Glutamatergic neuron (in vitro differentiated cells): ENCODE measurements at places on chromosomes 2 and 18.

DNA sequence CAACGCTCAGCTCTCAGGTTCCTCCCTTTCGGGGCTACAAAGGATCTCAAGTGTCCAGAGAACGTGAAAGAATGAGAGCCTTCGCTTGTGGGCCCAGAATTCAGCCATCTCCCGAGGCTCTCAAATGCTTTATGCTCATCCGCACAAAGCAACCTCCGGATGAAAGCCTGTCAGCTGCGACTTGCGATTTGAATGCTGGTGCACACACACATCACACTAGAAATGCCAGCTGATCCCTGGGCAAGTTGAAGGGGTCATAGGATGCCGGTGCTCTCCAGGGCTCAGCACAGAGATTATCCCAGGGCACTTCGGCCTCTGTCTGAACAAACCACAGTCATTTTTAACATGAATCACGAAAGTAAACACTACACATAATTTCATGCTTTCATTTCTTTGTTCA, 141.8 kb upstream of the MYT1L start:
- no peak for DNase-seq

DNA sequence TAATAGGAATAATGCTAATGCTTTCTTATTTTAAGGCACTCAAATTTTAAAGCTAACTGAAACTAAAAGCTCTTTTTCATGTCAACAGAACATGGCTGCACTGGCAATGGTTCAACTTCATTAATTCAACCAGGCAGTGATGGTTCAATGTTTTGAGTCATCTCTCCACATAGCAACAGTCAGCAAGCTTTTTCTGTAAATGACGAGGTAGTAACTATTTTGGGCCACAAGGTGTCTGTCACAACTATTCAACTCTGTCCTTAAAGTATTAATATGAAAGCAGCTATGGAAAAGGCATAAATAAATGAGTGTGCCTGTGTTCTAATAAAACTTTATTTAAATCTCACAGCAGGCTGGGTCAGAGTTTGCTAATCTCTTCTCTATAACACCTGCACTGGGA, 1425.6 kb upstream of the PIK3C3 start:
- no peak for DNase-seq

- DNase-seq, result no peak
These were observed 241.3 kb downstream of the PAX3 start for GRCh38 chr2:222057347-222058073.

GRCh38 chr18:34604591-34604990, 105.5 kb upstream of the DTNA start:
- no peak for DNase-seq

GRCh38 chr2:177669625-177670330, 277.2 kb downstream of the AGPS start:
- DNase-seq, result no peak

DNA sequence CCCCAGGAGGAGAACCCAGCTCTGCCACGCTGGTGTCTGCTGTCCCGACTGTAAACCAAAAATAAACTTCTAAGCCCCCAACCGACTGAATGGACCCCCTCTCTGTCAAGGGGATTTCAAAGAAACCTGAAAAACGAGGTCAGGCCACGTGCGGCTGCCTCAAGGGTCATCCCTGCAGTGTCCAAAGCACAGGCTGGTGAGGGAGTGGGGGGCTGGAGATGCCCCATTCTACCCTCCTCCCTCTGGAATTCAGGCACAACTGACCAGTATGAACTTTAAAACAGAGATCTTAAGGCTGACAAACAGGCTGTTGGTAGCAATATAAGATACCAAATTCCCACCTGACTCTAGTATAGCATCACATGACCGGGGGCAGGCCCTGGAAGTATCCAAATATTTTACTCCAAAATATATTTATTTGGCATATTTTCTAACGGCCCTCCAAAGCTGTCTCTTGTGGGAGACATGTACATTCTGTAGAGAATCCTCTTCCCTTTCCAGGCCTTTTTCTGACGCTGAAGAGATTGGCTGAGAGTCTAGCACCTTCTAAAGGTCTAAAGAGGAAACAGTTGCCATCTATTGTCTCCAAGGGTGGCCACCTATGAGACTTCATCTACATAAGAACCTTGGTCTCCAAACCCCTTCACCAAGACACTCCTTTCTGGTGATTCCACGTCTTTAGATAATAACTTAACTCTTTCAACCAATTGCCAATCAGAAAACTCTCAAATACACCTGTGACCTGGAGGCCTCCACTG, 40.4 kb upstream of the CTDP1 start:
- DNase-seq, result no peak

GRCh38 chr2:39660612-39661236, 5.0 kb upstream of the TMEM178A start:
- DNase-seq, result no peak

GRCh38 chr2:212814941-212815340, 276.3 kb upstream of the ERBB4 start:
- no peak for DNase-seq

GRCh38 chr2:202147775-202148174, 74.7 kb downstream of the KIAA2012 start:
- no peak for DNase-seq

DNA sequence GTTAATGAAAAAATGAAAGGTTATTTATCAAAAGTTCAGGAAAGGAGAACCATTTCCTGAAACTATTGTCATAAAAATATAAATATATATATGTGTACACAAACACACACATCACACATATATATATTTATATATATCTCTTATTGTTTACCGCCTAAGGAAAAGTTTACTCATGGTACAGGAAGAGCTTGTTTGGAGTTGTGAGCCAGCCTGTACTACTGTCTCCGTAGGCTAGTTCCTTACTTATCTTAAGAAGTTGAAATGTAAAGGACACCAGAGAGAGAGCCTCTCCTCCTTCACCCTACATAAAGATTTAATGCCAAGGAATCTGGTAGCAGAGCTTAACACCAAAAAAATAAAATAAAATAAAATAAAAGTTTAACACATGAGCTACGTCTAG, 19.6 kb downstream of the DSC1 start:
- no peak for DNase-seq

- DNase-seq, result no peak
These were observed 510.7 kb upstream of the LRRTM1 start for GRCh38 chr2:80815259-80815658.

DNA sequence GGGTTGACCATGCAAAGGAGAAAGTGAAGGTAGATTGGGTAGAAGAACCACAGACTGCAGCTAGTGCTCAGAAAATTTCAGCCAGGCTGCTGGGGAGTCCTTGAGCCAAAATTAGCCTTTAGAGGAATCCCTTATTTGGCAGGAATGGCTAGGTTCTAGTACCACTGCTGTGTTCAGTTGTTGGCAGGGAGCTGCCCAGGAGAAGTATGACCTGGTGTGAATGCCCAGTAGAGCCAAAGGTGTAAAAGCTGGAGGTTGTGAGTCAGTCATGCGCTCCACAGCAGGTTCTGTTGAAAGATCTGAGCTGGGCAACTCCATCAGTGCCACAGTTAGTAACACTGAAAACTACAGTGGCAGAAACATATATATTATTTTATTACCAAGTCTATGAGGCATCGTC, 36.4 kb upstream of the TBR1 start:
- no peak for DNase-seq

GRCh38 chr2:96403481-96403880, 67.9 kb downstream of the NCAPH start:
- DNase-seq, result no peak

DNA sequence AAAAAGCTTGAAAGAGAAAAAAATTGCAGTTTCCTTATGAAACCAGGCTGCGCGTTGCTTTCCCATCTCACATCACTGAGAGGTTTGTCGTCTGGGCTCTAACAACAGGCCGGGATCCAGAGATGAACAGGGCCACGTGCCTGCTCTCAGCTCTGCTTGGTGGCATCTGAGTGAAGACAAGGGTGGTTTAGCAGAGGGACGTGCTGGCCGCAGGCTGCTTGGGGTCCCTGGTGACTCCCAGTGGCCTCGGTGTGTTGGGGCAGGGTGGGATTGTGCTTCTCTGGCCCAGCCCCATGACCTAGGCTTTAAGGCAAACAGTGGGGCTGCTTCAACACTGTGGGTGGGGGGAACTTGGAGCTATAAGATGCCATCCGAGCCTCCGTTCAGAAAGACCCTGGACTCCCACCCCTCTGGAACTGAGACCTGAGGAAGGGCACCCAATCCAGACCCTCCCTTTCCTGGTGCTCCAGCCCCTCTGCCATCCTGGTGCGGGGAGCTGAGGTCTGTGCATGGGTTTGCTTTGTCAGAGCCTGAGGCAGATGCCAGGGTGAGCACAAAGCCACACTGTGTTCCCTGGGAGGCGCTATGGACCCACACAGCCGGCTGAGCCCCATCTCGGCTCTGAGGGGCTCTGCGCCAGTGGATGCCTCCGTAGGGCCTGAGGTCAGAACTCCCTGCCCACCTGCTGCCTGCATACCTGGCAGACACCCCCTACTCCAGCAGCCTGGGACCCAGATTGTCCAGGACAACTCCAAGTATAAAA, 18.4 kb upstream of the HPCAL1 start:
- no peak for DNase-seq
